ENCODE measurements at places on chromosomes 12 and 14. TPM values are rescaled to one million over a fixed set of nuclear protein-coding genes. Genes with fewer than 3 reads are reported as not detected.

DNA sequence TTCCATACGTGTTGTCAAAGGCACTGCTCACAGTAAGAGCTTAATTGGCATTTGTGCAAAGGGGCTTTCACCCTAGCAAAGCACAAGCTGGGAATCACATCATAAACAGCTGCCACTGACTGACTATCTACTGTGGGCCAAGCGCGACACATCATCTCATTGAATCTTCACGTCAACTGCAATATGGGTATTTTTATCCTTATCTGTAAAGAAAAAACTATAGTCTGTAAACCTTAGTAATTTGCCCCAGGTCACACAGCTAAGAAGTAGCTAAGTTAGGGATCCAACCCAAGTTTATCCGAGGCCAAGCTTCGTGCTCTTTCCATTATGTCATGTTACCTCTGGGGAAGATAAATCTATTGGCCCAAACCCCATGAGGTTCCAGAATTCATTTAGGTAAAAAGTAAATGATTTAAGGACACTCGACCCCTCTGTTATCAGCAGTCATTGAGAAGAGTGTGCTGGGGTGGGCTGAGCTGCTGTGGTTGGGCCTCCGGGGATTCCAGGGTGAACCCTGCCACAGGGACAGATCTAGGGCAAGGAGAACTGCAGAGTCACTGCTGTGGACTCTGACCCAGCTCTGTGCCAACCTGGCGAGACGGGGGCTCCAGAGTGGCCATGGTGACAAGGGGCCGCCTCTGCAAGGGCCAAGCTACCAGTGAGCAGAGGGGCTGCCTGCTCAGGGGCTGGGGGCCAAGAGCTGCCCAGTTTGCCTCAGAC is 27.6 kb downstream of the NCKAP5L start:
- DNase-seq, result no peak

The EFS gene
- total RNA-seq, result 69.6 TPM

DNA sequence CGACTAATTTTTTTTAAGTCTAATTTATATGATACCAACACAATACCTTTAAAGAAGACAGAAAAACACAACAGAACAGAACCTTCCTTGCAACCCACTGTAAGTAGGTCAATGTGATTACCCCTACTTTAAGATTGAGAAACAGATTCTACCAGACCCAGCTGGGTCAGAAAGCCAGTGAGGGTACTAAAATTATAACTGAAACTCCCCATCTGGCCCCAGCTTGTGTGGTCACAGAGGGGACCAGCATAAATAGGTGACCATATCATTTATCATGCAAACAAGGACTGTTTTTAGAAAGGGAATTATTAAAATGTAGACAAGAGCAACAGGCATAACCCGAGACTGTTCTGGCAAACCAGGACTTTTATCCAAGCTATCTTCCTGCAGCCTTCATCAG is 30.1 kb upstream of the FRMD6 start:
- no peak for DNase-seq

DNA sequence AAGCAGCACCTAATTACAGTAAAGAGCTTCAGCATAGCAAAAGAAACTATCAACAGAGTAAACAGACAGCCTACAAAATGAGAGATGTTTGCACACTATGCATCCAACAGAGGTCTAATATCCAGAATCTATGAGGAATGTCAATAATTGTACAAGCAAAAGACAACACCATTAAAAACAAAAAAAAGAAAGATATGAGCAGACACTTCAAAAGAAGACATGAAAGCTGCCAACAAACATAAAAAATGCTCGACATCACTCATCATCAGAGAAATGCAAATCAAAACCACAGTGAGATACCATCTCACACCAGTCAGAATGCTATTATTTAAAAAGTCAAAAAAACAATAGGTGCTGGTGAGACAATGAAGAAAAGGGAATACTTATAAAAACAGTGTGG is 273.1 kb downstream of the TMTC2 start:
- no peak for DNase-seq

GRCh38 chr14:34971381-34971780 is 11.4 kb upstream of the SRP54 start:
- no peak for DNase-seq

The SOX5 gene
- 49.1 TPM for total RNA-seq

DNA sequence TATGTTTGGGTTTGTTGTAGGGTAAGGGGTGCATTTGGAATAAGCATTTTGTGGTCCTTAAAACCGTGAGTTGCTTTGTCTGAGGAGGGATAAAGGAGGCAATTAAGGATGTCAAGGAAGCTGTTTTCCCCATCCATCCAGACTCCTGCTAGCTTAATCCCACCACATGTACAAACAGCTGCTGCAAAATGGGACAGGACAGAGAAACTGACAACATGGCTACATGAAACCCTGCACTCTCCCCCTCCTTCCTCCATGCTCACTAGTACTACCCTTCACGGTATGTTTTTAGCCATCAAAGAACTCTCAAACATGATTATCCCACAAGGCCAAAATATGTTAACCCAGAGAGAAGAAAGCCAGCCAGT is 20.6 kb downstream of the ST8SIA1 start:
- DNase-seq, result no peak

DNA sequence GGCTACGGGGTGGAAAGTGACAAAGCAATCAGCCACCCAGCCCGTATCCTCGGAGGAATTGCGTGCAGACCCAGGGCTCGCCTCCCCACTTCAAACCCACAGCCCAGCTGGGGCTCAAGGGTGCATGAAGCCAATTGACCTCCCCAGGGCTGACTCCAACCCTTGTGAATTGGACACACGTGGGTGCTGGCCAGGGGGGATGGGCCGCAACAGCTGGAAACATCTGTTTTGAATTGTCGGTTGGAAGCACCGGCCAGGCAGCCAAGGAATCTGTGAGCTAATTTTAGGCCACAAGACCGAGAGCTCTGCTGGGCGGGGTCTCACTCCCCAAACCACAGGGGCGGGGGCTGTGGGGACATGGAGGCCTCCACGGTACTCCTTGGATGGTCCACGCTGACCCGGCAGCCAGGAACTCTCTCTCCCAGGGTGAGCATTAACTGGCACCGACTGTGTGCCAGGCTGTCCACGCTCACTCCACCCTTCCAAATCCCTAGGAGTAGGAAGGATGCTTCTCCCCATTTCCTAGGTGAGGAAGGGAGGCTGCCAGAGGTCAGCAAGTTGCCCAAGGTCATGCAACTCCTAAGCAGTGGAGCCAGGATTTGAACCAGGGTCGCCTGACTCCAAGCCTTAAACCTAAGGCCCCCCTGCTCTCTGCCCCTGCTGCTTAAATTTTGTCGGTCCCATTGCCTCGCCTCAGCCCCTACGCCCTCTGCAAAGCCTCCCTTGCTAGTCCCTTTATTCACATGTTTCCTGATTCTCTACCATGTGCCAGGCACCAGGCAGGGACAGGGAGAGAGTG is 11.9 kb upstream of the TMEM119 start:
- DNase-seq, result no peak

All from progenitor cell of endocrine pancreas (in vitro differentiated cells).